Stimulated activated CD4-positive, alpha-beta T cell treated with anti-CD3 and anti-CD28 coated beads, Interleukin-4, amount 100 ng/mL, for 1 hour (primary cell): ENCODE measurements at places on chromosomes 6 and 20.

DNA sequence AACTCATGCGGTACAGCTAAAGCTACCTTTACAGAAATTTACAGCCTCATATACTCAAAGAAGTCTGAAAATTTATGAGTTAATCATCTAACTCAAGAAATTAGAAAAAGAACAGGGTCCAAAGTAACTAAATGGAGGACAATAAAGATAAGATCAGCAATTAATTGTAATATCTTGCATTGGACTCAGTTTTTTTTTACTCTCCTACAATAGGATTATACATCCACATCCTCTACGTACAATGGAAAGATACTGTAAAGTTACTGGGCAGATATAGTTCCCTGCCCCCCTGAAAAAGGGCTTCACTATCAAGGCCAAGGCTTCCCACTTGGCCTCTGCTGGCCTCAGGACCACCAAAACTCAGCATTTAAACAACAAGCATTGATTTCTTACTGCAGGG lies 31.5 kb upstream of the MOCS1 start:
- DNase-seq = no peak

DNA sequence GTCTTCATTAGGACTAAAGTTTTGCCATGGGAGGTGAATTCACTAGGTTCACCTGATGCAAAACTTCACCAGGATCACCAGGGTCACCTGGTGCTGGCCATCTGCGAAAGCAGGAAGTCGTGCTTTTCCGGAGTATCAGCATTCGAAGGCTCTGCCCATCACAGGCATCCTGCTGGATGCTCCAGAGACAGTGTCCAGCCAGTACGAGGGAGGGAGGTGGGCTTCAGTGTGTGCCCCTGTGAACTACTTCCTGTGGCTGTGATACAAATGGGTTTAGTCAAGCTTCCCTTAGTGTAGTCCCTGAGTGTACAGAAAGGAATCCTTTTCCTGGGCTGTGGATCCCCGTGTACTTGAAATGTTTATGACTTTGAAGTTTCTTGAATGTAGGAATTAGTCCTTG lies 3.4 kb upstream of the RPS6KA2 start:
- no peak for DNase-seq

- no peak for DNase-seq
These were observed 141.5 kb downstream of the C6orf118 start for GRCh38 chr6:165167861-165168260.

DNA sequence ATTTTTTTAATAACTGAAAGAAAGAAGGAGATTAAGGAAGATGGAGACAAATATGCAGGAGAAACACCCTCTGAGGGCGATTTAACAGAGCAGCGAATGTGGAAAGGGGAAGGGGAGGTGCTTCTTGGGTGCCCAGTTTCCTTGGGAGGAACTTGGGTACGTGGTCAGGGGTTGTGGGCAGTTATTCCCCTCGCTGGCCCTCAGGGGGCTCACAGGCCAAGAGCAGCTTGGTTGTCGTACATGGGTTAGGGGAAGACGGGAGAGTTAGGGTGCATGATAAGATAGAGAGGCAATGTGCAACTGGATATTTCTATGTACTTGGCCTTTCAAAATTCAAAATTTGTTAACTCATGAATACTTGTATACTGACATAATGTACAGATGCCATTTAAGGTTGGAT lies 7.0 kb upstream of the TUBB2A start:
- no peak for DNase-seq

- DNase-seq = no peak
These were observed 53.2 kb upstream of the THEMIS start for GRCh38 chr6:127954082-127954481.

- DNase-seq = no peak
These were observed 371.7 kb upstream of the RUNX2 start for GRCh38 chr6:44956396-44956795.

DNA sequence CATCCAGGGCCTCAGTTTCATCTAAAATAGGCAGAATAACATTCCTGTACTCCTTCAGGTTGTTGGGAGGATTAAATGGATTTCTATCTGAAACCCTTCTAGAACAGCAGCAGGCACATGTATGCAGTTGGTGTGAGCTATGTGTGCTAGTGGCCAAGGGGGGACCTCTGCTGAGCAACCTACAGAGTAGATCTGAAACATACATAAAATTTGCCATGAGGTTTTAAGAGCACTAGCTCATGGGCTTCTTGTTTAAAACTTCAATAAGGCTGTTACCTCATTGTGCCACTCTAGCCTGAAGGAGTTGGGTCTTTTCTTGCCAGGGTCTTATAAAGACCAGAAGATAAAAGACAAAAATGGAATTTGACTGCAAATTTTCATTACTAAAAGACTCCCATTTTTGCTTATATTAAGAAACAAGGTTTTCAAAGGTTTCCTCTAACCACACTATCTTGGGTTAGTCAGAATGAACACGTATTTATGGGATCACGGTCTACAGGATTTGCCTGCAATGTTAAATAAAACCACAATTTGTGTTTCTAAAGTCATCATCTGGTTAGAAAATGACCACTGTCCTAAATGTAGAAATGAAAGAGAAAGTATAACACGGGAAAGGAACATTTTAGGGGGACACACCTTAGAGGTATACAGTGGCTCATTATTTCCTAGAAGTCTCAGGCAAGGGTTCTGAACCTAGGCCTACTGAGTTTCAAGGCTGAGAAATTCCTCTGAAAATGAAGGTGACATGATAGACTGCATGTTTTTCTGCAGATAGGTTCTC lies 144.9 kb upstream of the OLIG3 start:
- no peak for DNase-seq

GRCh38 chr20:50475681-50476292 lies 34.4 kb upstream of the PTPN1 start:
- DNase-seq = no peak

GRCh38 chr6:47358440-47359225 lies 48.9 kb upstream of the TNFRSF21 start:
- no peak for DNase-seq

DNA sequence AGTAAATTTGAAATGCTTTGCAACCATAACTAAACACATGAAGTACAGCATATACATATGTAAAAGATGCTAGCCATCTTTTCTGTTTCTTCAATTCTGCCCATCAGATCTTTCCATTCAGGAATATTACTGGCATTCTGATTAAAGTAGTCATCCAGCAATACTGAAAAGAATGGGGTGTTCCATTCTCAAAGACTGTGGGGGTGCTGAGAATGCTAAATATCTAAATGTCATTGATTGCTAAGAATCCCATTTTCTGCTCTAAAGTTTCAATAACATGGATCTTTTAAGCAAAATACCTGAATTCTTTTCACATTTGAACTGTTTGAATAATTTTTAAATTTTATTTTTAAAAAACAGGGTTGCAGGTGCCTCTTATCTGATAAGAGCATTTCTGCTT lies 6.2 kb downstream of the RSPO3 start:
- DNase-seq = no peak

DNA sequence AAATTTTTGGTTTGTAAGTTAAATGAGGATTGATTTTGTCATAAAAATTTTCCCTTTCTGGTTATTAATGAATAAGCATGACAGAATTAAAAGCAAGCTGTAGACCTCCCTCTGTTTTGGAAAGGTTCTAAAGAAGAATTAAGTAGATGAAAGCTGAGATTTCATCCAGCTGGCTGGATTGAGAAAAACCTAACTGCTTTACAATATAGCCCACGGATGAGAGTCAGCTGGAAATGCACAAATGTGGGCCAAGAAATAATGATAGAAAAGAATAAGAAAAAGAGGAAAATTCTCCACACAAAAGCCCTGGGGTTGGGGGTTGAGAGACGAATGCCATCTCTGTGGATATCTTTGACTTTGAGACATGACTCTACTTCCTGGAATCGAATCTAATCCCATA lies 631.6 kb downstream of the HDGFL1 start:
- DNase-seq = no peak

GRCh38 chr6:15344831-15345230 lies 99.0 kb downstream of the JARID2 start:
- DNase-seq = no peak

- DNase-seq = no peak
These were observed 224.9 kb downstream of the FARS2 start for GRCh38 chr6:5486214-5486613.

GRCh38 chr20:47929368-47930115 lies 144.3 kb upstream of the SULF2 start:
- no peak for DNase-seq

DNA sequence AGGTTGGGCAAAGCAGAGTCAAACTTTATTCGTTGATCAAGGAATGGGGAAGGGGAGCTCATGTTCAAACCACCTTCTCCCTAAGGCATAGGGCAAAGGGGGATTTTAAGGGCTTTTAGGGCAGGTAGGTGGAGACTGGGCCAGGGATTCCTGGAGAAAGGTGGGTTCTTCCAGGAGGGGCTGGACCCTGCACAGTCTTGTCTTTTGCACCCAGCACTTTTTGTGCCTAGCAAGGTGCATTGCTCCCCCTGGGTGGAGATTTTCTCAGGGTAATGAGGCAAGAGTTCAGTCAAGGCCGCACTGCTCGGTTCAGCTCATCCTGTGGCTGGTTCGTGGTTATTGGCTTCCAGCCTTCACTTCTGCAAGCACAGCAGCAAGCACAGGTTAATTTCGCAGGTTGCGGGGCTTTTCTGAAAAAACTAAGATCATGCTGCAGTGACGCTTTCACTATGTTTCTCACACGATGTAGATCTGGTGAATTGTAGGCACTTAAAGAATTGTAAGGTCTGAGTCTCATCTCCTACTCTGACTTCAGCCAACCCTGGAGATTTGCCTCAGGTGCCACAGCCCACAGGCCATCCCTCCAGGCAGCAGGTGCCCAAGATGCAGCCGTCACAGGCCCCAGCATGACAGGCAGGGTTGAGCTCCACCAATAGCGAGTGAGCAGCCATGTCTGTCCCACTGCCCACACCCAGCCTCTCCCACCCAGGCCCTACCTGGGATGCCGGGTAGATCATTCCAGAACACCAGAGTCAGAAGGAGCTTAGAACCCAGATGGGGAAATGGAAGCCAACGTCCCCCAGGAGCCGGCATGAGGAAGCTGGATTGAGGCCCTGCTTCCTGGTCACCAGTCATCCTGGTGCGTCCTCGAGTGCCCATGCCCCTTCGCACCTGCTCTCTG lies 37.1 kb downstream of the SUN5 start:
- DNase-seq = peak; percentile 34

DNA sequence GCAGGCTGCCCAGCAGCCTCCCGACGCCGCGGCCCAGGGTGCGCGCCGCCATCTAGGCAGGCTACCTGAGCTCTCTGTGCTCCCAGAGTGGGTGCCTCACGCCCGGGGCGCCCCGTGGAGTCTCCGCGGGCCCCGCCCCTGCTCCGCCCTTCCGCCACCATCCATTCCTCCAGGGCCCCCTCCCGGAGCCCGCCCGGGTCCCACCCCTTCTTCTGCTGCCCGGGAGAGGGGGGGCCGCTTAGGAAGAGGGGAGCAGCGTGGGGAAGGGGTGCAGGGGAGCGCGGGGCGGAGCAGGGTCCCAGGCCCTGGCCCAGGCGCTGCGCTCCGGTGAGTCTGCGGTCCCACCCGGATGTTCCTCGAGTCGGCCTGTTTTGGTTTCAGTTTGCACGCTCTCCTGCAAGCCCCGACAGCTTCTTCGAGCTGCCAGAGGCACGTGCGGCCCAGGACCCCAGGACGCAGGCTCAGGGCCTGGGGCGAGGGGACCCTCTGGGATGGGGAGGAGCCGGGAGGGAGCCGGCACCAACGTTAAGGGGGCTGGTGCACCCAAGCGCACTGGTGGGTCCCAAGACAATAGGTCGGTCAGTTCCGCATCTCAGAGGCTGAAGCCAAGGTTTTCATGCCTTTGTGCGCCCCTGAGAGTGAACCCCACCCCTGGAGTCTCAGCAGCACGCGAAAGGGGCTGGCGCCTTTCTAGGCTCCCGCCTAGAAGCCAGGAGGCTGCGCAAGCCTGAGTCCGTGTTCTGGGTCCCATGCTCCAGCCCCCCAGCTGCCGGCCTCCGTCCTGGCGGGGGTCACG lies at the start of gene ACSS1:
Gene ACSS1, minus strand, starts transcription at position 89 of the 796 bp plus-strand sequence. Its CDS starts 37 bp downstream, at position 52.
- DNase-seq = peak; percentile 70

GRCh38 chr6:35014341-35014740 lies 125.3 kb downstream of the ANKS1A start:
- DNase-seq = no peak

- no peak for DNase-seq
These were observed 55.8 kb downstream of the CDH4 start for GRCh38 chr20:61307686-61308476.

- DNase-seq = no peak
These were observed 39.0 kb upstream of the BEND3 start for GRCh38 chr6:107154131-107154800.

- DNase-seq = no peak
These were observed 53.5 kb downstream of the CARMIL1 start for GRCh38 chr6:25332655-25333071.
